ENCODE measurements at places on chromosomes 7 and 10. TPM values are rescaled to one million over a fixed set of nuclear protein-coding genes. Genes with fewer than 3 reads are reported as not detected.

GRCh38 chr7:13633857-13634256, 355.6 kb downstream of the ETV1 start:
- no peak overlapping the region for H3K27ac ChIP-seq
- no peak overlapping the region for H3K4me3 ChIP-seq
- H3K4me1 ChIP-seq, result no peaks in the 10 kb centered on the region
- no peak for DNase-seq
- no peaks in the 10 kb centered on the region for H3K27me3 ChIP-seq

GRCh38 chr7:137026176-137026500, 157.7 kb downstream of the CHRM2 start:
- H3K27ac ChIP-seq, result no peak overlapping the region
- no peaks in the 10 kb centered on the region for H3K36me3 ChIP-seq
- H3K27me3 ChIP-seq, result no peaks in the 10 kb centered on the region
- DNase-seq, result no peak
- no peak overlapping the region for H3K4me3 ChIP-seq

DNA sequence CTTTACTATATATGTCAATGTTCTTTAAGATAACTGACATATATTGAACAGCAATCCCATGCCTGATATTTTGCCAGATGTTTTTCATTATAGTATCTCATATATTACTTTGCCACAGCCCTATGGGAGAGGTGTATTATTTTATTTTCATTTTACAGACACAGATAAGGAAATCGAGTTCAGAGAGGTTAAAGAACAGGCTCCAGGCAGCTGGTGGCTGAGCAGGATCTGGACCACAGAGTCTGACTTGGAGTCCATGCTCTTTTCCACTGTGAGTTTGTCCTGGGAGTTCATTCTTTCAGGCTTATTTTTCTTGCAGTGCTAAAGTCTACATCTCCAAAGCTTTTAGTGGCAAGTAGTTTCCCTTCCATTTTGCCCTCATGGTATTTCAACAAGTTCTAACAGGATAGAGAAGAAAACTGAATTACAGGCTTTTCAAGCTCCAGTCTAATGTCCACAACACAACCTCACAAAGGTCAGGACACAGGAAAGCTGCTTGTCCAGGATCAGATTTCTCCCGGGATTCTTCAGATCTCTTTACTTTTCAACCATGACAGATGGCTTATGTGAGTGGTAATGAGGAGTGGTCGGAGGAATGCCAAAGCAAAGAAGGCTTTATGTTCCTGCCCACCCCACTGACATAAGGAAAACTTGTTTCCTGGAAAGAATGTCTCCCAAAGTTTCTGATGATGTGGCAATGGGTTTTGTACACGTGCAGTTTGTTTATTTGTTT, 13.1 kb upstream of the SLC35B4 start:
- no peaks in the 10 kb centered on the region for H3K36me3 ChIP-seq
- no peak overlapping the region for H3K27ac ChIP-seq
- H3K27me3 ChIP-seq, result no peaks in the 10 kb centered on the region
- H3K4me3 ChIP-seq, result no peak overlapping the region

- DNase-seq, result no peak
- no peak overlapping the region for H3K4me3 ChIP-seq
- no peak overlapping the region for H3K27ac ChIP-seq
- no peaks in the 10 kb centered on the region for H3K27me3 ChIP-seq
- no peaks in the 10 kb centered on the region for H3K4me1 ChIP-seq
These were observed 125.0 kb downstream of the FAM53B start for GRCh38 chr10:124619195-124619594.

The HYCC1 gene
- 23.5 TPM for total RNA-seq

The EVX1 gene
- 0.25 TPM for total RNA-seq

The RAB19 gene
- total RNA-seq, result 2.6 TPM

DNA sequence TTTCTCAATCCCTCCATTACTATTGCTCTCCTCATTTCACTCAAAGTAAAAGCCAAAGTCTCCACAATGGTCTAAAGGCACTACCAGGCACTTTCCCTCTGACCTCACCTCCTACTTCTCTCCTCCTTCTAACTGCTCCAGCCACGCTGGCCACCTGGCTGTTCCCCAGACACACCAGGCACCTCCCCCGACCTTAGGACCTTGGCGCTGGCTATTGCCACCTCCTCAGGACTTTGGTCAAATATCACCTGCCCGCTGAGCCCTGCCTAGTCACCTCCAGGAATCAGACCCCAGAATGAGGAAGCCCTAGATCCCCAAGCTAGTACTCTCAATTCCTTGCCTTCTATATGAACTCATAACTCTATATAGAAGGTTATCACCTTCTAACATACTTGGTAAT, 66.2 kb upstream of the STEAP1B start:
- H3K27me3 ChIP-seq, result no peaks in the 10 kb centered on the region
- no peak overlapping the region for H3K27ac ChIP-seq
- no peaks in the 10 kb centered on the region for H3K4me1 ChIP-seq
- no peak overlapping the region for H3K4me3 ChIP-seq
- no peak for DNase-seq

DNA sequence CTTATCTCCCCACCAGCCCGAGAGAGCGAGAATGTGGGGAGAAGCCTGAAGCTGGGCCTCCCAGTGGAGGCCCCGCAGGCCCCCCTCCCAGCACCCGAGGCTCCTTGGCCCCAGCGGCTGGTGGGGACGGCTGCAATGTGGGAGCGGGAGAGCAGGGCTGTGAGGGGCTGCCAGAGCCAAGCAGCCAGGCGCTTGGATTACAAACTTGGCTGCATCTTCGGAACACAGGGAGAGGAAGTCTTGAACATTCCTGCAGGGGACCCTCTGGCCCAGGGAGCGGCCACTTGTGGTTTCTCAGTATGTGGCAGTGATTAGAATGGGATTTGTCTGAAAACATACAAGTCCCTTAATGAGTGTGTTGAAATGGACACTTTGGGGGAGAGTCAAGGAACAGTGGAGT, 23.2 kb downstream of the ELN start:
- peaks cover 4% of the 10 kb centered on the region for H3K27me3 ChIP-seq
- no peak for DNase-seq
- no peaks in the 10 kb centered on the region for H3K36me3 ChIP-seq
- H3K4me1 ChIP-seq, result peaks cover 2% of the 10 kb centered on the region

DNA sequence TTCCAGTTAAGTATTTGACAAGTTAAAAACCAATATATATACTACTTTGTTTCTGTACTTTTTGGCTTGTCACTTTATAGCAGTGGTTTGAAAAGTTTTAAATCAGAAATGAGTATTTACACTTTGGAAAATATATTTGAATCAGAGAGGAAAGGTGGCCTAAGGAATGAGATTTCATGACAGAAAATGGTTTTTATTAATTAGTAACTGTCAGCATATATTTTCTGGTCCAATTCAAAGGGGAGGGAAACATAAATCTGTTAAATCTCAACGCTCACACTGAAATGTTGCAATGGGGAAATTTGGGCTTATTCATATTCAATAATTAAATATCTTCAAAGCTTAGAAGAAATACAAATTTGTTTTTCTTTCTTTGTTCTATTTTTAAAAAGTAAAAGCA, 100.1 kb downstream of the GRB10 start:
- DNase-seq, result no peak
- no peaks in the 10 kb centered on the region for H3K36me3 ChIP-seq
- H3K27me3 ChIP-seq, result no peaks in the 10 kb centered on the region
- H3K4me3 ChIP-seq, result no peak overlapping the region
- peaks cover 4% of the 10 kb centered on the region for H3K4me1 ChIP-seq

The PON3 gene
- 2.6 TPM for total RNA-seq

DNA sequence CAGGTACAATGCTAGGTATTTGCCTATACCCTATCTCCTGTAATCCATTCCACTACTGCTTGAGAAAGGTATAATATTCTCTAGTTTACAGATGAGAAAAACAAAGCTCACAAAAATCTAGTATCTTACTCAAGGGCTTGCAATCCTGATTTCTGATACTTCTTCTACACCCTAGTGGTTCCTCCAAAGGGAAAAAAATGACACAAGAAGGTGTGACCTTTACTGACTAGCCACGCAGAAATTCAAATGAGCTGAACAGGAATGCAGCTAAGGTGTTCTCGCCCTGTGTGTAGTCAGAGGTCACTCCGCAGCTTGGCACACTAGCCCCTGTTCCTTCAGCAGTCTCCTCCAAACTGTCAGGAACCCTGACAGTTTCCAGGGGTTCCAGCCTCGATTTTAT, 59.5 kb upstream of the TM9SF3 start:
- no peaks in the 10 kb centered on the region for H3K36me3 ChIP-seq
- H3K4me1 ChIP-seq, result no peaks in the 10 kb centered on the region
- DNase-seq, result no peak
- H3K27me3 ChIP-seq, result no peaks in the 10 kb centered on the region
- H3K27ac ChIP-seq, result no peak overlapping the region
- no peak overlapping the region for H3K4me3 ChIP-seq
